ENCODE measurements at places on chromosomes 2 and 18.

- DNase-seq, result no peak
Observed at GRCh38 chr2:235432741-235433520, 60.9 kb upstream of the AGAP1 start.

DNA sequence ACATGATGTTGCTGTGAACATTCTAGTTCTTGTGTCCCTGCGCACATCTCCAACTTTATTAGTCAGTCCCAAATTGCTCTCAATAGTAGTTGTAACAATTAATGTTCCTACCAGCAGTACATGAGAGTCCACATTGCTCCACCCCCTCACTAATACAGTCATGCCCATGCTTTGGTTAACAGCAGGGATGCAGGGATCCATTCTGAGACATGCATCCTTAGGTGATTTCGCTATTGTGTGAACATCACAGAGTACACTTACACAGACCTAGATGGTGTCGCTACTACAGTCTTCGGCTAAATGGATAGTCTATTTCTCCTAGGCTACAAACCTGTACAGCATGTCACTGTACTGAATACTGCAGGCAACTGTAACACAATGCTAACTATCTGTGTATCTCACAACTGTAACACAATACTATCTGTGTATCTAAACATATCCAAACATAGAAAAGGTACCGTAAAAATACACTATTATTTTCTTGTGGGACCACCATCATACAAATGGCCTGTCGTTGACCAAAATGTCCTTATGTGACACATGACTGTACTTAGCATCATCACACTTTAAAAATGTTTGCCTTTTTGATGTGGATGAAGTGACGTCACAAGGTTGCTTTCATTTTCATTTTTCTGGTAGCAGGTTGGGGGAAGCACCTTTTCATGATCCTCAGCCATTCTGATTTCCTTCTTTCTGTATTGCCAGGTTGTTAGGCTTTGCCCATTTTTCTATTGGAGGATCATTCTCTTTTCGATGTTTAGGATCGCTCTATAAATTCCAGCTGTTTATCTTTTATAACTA, 82.9 kb upstream of the RNF152 start:
- DNase-seq, result no peak

DNA sequence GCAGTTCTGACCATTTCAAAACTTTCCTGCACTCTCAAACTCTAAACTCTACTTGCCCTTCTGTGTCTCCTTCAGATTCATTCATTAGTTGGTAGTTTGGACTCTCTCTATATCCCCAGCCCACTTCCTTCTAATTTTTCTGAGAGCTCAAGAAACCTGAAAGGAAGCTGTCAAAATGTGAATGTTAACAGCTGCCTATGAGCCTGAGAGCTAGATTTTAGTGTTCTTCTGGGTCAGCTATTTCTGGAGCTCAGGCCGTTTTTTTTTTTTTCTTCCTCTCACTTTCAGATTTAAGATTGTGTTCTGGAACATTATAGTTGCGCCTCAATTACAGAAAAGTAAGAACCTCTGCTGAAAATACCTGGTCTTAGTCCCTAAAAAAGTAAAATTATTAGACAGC, 73.1 kb downstream of the RTN4 start:
- DNase-seq, result no peak

DNA sequence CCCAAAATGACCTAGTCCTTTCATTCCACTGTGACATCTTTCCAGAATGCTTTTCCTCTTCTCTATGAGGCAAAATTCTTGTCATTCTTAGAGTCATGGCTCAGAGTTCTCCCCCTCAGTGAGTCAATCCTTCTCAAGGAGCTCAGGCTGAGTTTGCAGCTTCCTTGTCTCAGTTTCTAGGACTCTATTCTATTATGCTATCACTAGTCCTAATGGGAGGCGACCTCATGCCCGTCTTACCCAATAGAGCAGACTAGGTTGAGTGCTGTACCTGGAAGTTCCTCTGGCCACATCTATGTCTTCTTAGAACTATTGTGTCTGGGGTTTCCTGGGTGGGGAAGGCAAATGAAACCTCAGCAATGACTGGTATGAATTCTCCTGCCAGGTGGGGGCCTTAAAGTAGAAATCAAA, 51.5 kb downstream of the HAUS1 start:
- DNase-seq, result no peak

DNA sequence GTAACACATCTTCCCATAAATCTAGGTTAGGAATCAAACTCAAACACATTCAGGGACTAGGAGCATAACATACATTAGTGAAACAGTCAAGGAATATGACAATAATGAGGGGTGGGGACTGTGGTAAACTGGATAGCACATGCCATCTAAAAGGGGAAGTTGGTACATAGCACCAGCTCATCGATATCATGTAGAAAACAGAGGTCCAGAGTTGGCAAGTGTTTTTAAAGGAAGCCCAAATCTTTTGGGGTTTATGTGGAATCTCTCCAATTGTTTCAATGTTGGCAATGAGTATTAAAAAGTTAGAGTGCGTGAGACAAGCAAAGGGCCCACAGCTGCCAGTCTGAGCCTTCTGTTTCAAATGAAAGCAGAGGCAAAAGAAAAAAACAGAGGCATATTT, 24.4 kb downstream of the KLF7 start:
- DNase-seq, result no peak
